Stimulated activated CD4-positive, alpha-beta T cell treated with anti-CD3 and anti-CD28 coated beads, Interleukin-12 subunit alpha, Interleukin-12 subunit beta, amount 100 ng/mL, for 24 hours (primary cell): ENCODE measurements at places on chromosomes 5 and 9.

- DNase-seq: no peak
Observed at GRCh38 chr9:23769307-23769935, 56.6 kb downstream of the ELAVL2 start.

DNA sequence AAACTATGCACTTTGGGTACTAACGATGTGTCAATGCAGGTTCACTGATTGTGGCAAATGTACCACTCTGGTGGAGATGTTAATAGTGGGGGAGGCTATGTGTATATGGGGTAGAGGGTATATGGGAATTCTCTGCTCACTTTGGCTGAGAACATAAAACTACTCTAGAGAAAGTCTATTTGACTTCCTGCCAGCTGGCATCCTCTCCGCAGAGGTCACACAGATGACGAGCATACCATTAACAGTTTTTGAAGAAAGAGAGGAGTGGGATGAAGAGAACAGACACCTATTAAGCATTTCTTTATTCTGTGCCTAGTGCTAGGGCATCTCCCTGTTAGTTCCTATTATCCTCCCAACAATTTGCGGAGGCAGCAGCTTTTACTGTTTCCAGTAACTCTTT is 58.4 kb upstream of the TRIM32 start:
- DNase-seq: no peak

- no peak for DNase-seq
Observed at GRCh38 chr9:6173914-6174313, 41.7 kb upstream of the IL33 start.

- DNase-seq: no peak
Observed at GRCh38 chr9:91978740-91979414, 28.8 kb upstream of the ROR2 start.

GRCh38 chr9:16668734-16669295 is 201.7 kb downstream of the BNC2 start:
- no peak for DNase-seq

DNA sequence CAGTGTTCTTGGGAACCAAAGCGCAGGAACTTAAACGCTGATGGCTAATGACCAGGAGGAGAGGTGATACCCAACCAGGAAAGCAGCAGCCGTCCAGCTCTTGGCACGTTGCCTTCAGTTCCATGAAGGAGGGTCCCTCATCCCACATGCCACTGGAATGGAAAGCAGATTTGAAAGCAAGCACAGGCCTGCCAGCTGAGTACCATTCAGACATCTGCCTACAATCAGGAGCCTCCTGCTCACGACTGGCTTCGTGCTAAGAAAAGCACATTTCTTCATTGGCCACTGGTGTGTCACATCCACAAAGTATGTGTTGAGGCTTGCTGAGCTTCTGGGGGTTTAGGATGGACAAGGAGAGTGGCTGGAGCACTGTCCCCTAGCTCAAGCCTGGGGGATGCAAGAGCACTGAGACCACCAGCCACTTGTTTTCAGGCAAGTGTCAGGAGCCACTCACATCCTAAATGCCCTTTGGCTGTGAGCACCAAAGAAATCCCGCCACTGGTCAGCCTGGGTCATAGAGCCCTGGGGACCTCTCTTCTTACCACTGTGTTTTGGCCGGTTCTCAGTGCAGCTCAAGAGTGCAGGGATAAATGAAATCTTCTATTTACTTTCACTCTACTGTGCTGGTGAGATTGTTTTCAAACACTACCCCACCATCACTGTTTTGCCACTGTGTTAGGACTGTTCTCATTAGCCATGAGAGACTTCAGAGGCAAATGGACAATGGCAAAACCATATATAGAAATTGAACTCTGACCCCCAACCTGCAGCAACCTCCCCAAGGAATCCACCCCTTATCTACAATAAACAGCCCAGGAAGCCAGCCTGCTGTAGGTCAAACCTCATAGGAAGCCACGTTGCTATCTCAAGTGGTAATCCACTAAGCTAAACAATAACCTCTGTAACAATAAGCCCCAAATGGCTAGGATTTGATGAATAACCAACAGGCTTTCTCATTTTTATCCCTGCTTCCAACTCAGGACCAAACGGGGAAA is 58.3 kb downstream of the MTX3 start:
- DNase-seq: no peak

DNA sequence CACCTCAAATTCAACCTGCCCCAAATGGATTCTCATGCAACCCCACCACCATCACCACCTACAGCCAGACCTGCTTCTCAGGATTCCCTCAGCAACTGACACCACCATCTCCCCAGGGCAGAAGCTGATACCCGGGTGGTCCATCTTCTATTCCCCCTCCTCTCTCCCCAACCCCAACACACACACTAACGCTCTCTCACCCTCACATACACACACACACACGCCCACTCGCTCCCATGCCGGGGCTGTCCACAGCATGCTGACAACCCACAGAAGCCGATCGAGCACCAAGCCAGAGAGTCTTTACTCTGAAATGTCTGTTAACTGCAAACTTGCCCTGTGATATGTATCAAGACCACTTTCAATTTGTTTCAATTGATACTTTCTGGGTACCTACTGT is 28.4 kb downstream of the B4GALT1 start:
- no peak for DNase-seq

- DNase-seq: no peak
Observed at GRCh38 chr9:37788332-37788731, 3.5 kb upstream of the EXOSC3 start.

DNA sequence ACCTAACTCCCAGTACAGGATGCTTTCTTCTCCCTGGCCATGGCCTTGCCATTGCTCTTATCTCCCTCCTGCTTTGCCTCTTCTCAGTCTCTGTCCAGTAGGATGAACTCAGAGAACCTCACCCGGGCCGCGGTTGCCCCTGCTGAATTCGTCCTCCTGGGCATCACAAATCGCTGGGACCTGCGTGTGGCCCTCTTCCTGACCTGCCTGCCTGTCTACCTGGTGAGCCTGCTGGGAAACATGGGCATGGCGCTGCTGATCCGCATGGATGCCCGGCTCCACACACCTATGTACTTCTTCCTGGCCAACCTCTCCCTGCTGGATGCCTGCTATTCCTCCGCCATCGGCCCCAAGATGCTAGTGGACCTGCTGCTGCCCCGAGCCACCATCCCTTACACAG is at the start of gene OR5C1:
Gene OR5C1, plus strand, starts transcription at position 103 of the 400 bp plus-strand sequence. Its CDS starts 0 bp downstream, at position 103.
- no peak for DNase-seq

DNA sequence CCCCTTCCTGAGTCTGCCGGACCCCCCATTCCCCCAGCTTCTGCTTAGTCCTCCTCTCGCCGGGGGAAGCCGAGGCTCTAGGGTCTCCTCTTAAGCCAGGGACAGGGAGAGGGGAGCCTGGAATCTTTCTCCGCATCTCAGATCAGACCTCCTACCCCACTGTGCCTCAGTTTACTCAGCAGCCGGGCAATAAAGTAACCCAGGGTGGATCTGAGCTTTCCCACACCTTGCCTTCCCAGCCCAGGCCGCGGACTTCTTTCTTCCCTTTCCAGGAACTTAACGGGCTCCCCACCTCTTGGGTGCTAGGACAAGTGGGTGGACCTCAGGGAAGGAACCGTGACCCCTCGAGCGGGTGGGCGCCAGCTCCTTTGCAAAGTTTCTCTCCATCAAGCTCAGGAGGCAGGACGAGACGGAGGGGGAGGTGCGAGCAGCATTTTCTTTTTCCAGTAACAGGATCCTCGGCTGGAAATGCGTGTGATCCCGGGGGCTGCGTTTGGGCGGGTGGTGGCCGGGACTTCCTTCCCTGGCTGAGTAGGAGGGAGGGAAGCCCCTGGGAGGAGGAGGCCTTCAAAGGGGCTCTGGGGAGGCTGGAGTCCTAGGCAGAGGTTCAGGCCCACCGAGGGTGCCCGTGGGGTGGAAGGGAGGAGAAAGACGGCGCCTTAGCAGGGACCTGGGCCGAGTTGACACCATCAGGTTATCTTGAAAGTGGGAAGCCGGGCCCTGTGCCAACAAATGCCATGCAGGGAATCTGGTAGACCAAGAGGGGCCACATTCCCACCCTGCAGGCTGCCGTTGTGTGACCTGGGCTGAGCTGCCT is 795 bp downstream of the DAB2IP start:
- DNase-seq: no peak

DNA sequence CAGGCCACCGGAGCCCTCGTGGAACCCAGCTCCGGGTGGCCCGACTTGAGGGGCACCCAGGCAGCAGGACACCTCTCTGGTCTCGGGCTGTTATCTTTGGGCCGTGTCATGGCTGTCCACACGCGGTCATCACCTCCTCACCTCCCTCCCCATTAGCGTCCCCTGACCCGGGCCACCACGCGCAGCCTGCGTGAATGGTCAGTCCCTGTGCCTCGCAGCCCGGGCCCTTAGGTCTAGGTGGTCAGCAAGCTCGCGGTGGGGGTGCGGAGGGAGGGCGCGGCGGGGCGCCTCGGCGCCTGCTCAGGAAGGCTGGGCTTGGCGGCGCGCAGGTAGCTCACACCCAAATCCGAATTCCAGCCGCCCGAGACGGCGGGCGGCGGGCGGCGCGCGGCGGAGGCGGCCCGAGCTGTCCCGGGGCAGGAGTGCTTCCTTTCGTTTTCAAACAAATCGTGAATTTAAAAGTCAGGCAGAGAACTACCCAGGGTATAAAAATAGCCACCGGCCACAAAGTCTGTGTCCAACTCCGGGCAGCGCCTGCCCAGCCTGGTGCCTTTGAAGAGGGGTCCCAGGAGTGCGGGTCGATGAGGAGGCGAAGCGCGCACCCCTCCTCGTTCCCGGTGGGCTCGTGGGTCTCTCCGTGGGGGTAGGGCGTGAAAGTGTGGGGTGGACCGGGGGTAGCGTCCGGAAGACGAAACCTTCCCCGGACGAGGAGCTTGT is 1.0 kb upstream of the RXRA start:
- DNase-seq: no peak

GRCh38 chr9:22050924-22051323 is 41.8 kb upstream of the CDKN2B start:
- no peak for DNase-seq

GRCh38 chr9:22134390-22134789 is 125.3 kb upstream of the CDKN2B start:
- no peak for DNase-seq

DNA sequence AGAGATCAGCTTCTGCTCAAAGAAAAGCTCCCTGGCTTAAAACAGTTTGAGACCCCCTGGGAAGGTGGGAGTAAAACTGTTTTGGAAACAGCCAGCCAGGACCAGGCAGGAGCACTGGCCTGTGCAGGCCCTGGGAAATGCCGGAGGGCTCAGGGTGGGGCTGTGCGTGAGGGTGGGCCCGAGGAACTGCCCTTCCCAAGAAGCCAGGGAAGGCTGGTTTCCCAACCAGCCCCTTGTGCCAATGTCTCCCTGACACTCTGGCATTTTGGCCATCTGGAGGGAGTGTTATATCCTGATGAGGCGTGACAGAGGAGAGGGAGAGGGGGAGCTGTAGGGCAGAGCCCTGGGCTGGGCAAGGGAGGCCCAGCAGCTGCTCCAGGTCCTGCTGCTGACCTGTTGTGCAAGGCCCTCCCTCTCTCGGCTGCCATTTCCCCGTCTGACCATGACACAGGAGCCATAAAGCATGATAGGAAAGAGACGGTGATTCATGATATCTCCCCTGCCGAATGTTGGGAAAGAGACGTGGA is 16.1 kb downstream of the OLFML2A start:
- no peak for DNase-seq

DNA sequence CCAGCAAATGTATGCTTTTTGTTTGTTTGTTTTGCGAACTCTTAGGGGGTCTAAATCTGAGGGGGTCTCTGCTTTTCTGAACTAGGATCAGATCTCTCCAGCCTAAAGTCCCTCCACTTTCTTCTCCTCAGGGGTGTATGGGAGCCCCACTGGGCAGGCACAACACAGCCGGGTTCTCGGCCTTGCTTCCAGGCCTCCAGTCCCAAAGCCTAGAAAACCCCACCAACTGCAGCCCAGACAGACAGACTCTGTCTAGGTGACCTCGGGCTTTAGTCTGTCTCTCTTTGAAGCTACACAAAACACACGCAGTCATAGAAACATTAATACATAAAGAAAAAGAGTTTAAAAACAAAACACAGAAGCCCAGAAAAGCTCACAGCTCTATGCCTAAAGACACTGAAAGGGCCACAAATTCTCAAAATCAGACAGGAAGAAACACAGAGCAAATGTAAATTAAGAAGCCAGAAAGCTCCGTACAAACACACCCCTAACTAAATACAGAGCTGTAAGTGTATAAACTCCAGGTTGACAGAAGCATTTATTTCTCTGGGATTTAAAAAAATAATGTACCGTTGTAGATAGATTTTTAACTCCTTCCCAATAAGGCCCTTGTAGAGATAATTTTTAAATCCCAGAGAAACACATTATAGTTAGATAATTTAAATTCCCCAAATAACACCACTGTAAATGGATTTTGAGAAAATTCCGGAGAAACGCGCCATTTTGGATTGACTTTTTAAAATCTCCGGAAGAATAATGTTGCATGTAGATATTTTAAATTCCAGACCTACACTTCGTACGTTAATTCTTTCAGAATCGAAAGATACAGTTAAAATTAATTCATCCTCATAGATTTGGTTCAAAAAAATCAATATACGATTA is 2.0 kb downstream of the PITX1 start:
- DNase-seq: no peak

GRCh38 chr9:136611606-136612005 is 51.1 kb upstream of the EGFL7 start:
- DNase-seq: no peak

- no peak for DNase-seq
Observed at GRCh38 chr9:86997951-86998350, 50.6 kb upstream of the GAS1 start.

- DNase-seq: no peak
Observed at GRCh38 chr5:130605234-130605633, 559.8 kb downstream of the HINT1 start.

DNA sequence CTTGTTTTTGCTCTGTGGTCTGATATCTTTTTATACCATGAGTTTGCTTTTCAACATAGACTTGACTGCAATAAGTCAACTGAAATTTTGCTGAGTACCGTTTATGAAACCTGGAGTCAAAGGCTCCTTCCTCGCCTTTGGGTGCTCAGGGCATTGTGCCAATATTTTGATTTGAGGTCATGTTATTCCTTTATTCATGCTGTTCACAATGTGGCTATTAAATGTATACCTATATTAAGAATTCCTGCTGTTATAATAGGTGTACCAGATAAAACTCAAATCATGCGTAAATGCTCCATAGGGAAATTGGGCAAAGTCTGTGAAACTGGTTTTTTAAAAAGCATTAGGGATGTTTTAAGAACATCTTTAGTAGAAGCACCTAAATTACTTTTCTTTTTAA is 334.0 kb upstream of the NUDT12 start:
- DNase-seq: no peak

DNA sequence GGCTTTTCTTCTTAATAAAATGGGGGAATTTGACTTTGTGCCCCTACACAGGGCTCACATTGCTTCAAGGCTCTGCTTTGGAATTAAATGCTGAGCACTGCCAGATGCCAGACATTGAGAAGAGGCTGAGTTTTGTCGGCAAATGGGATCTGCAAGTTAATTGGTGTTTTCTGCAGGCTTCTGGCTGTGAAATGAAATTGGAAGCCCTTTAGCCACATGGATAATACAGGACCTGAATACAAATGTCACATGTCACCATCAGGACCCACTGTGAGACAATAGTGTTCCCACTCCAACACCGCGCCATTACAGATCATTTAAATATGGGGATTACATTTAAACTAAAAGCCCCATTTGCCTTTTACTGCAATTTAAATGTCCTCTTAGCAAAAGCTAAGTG is 164.4 kb downstream of the ZSWIM6 start:
- DNase-seq: no peak

GRCh38 chr5:136022965-136023364 is 5.8 kb upstream of the TGFBI start:
- DNase-seq: no peak
